ENCODE measurements at places on chromosomes 1 and 21. TPM values are rescaled to one million over a fixed set of nuclear protein-coding genes. Genes with fewer than 3 reads are reported as not detected.

DNA sequence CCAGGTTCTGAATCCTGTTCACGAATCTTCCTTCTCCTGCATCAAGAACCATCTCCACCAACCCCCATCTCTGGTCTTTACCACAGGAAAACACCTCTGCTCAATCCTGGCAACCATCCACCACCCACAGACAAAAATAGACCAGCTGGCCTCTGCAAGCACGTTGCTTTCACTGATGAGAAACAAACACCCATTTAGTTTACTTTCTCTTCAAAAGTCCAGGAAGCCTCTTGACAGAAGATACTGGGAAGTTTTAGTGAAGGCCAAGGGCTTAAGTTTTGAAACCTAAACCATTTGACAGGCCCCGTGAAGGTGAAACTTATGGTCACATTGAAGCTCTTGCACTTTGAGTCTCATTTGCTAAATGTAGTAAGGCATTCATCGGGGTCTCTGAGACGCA lies 122.6 kb upstream of the PPP2R5A start:
- no peaks in the 10 kb centered on the region for H3K27me3 ChIP-seq
- DNase-seq = peak; percentile 71
- no peaks in the 10 kb centered on the region for H3K36me3 ChIP-seq

DNA sequence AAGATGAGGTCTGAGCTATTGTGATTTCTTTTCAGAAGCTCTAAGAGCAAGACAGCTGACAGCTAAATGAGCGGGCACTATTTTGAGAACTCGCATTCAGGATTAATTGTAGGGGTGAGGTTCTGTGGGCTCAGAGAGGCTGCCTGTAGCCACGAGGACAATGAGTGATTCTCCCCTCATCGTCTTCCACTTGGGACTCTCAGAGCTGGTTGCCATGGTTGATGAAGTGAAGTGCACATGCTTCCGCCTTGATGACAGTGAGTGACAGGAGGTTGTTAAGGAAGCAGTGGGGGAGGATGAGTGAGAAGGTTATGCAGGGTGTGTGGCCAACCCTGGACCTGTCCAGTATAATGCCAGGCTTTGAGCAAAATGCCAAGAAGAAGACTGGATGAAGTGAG lies 341.7 kb downstream of the PCP4 start:
- H3K4me1 ChIP-seq = no peaks in the 10 kb centered on the region
- H3K36me3 ChIP-seq = no peaks in the 10 kb centered on the region
- no peak for DNase-seq
- no peak overlapping the region for H3K4me3 ChIP-seq
- H3K27me3 ChIP-seq = no peaks in the 10 kb centered on the region

Gene SOD1
- total RNA-seq = 314 TPM

DNA sequence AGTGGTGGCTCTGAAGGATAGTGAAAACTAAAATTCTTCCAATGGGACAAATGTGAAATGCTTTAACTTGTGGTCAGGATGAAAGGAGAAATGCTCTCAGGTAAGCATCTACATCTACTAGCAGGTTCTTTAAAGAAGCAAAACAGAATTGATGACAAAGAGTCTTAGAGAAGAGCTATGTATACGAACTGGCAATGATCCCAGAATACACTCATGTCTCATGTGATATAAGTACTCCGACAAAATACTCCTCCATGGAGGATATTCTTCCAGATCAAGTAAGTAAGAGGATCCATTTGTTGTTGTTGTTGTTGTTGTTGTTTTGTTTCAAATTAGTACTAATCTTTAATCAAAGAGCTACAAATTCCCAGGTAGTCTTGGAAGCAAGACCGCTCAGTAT lies 174.0 kb upstream of the ATP1B1 start:
- no peak for DNase-seq
- no peak overlapping the region for H3K27ac ChIP-seq
- H3K27me3 ChIP-seq = no peaks in the 10 kb centered on the region
- H3K4me1 ChIP-seq = no peaks in the 10 kb centered on the region
- no peak overlapping the region for H3K4me3 ChIP-seq
- H3K36me3 ChIP-seq = no peaks in the 10 kb centered on the region

DNA sequence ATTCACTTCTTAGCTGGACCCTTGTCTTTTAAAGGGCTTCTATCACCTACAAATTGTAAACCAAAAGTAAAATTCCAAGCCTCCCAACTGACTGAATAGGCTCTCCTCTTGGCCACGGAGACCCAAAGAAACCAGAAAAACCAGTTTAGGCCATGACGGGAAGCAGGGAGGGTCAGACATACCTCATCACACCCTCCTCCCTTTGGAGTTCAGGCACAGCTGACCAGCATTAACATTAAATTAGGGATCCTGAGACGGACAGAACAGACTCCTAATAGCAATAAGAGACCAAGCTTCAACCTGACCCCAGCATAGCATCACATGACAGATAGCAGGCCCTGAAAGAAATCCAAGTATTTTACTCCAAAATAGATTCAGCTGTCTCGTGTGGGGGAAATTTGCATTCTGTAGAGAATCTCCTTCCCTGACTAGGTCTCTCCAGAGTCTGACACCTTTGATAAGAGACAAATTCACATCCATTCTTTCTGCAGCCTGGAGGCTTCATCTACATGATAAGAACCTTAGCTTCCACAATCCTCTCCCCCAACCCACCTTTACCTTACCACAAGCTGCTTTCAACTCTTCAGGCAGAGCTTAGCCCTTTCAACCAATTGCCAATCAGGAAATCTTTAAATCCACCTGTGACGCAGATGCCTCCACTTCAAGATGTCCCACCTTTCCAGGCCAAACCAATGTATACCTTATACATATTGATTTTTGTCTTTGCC lies 177.1 kb upstream of the RAB4A start:
- peaks cover 8% of the 10 kb centered on the region for H3K4me1 ChIP-seq
- H3K4me3 ChIP-seq = no peak overlapping the region
- no peaks in the 10 kb centered on the region for H3K27me3 ChIP-seq
- no peak for DNase-seq
- H3K27ac ChIP-seq = peak overlapping the region; percentile 87

DNA sequence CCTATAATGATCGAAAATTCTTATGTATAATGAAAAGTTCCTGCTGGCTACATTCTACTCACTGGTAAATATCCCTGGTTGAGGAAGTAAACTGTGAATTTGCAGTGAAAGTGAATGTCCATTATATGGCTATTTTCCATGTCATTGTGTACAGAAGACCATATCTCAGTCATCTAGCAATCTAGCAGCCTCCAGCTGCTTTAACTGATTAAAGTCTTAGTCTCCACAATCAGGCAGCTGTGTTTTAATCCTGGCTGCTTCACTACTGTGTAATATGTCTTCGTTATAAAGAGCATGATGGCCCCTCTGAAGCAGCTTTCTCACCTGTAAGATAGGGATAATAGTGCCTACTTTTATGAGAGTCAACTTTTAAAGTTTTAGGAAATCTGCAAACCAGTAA lies 11.4 kb downstream of the CLCA2 start:
- no peak overlapping the region for H3K27ac ChIP-seq
- H3K4me1 ChIP-seq = no peaks in the 10 kb centered on the region
- H3K4me3 ChIP-seq = no peak overlapping the region
- DNase-seq = no peak
- H3K36me3 ChIP-seq = no peaks in the 10 kb centered on the region

Gene FNDC10
- 0.98 TPM for total RNA-seq

Gene SLC6A9
- 0.32 TPM for total RNA-seq

- no peak overlapping the region for H3K4me3 ChIP-seq
- no peaks in the 10 kb centered on the region for H3K36me3 ChIP-seq
- H3K4me1 ChIP-seq = no peaks in the 10 kb centered on the region
- DNase-seq = no peak
Observed at GRCh38 chr1:156402331-156403020, 33.5 kb downstream of the RHBG start.

GRCh38 chr1:18237371-18237770 lies 129.8 kb downstream of the IGSF21 start:
- no peak overlapping the region for H3K4me3 ChIP-seq
- no peaks in the 10 kb centered on the region for H3K27me3 ChIP-seq
- no peak overlapping the region for H3K27ac ChIP-seq
- no peaks in the 10 kb centered on the region for H3K4me1 ChIP-seq
- H3K36me3 ChIP-seq = no peaks in the 10 kb centered on the region

- no peaks in the 10 kb centered on the region for H3K27me3 ChIP-seq
- no peak overlapping the region for H3K27ac ChIP-seq
- H3K36me3 ChIP-seq = no peaks in the 10 kb centered on the region
Observed at GRCh38 chr1:52296345-52296744, 69.7 kb downstream of the CC2D1B start.

Gene FCRL5
- total RNA-seq = 1.6 TPM

DNA sequence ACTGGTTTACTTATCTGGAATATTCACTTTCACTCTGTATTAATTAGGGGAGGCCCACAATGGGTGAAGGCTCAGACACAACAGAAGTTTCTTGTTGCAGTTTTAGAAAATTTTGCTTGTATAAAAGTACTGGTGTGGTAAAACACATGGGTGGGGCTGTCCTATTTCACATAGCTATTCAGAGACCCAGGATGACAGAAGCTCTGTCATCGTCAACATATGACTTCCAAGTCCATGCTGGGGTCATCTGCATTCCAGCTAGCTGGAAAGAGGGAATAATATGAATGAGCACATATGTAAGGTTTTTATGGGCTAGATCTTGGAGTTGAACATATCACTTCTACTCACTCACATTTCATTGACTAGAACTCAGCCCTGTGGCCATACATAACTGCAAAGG lies 166.4 kb upstream of the KCTD3 start:
- H3K27me3 ChIP-seq = no peaks in the 10 kb centered on the region
- no peak overlapping the region for H3K4me3 ChIP-seq
- H3K4me1 ChIP-seq = no peaks in the 10 kb centered on the region

GRCh38 chr1:8671306-8671917 lies 146.0 kb downstream of the RERE start:
- no peaks in the 10 kb centered on the region for H3K27me3 ChIP-seq
- H3K4me1 ChIP-seq = no peaks in the 10 kb centered on the region
- no peak for DNase-seq
- H3K36me3 ChIP-seq = no peaks in the 10 kb centered on the region
- H3K27ac ChIP-seq = no peak overlapping the region

DNA sequence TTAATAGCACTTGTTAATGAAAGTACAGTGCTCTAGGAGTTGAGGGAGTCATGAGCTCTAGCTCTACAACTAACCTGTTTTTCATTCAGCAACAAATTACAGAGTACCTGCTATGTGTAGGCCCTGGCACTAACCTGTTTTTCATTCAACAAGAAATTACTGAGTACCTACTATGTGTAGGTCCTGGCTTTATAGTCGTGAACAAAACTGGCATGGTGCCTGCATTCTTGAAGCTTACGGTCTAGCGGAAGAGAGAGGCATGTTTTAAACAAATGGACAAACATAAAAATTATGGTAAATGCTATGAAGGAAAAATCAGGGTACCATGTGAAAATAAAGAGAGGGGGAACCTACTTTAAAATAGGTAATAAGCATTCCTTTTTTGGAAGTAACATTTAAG lies 2.2 kb upstream of the UBAP2L start:
- H3K27me3 ChIP-seq = no peaks in the 10 kb centered on the region
- H3K36me3 ChIP-seq = no peaks in the 10 kb centered on the region
- DNase-seq = no peak
- H3K4me3 ChIP-seq = no peak overlapping the region

Gene NR5A2
- total RNA-seq = 4.1 TPM

GRCh38 chr1:110383251-110383990 lies 7.4 kb downstream of the SLC16A4 start:
- no peaks in the 10 kb centered on the region for H3K27me3 ChIP-seq
- no peak for DNase-seq
- no peaks in the 10 kb centered on the region for H3K4me1 ChIP-seq
- peak overlapping the region; percentile 33 for H3K4me3 ChIP-seq

- no peak overlapping the region for H3K4me3 ChIP-seq
- DNase-seq = no peak
- H3K4me1 ChIP-seq = no peaks in the 10 kb centered on the region
- H3K27ac ChIP-seq = no peak overlapping the region
Observed at GRCh38 chr1:230415405-230416132, 10.6 kb downstream of the PGBD5 start.

DNA sequence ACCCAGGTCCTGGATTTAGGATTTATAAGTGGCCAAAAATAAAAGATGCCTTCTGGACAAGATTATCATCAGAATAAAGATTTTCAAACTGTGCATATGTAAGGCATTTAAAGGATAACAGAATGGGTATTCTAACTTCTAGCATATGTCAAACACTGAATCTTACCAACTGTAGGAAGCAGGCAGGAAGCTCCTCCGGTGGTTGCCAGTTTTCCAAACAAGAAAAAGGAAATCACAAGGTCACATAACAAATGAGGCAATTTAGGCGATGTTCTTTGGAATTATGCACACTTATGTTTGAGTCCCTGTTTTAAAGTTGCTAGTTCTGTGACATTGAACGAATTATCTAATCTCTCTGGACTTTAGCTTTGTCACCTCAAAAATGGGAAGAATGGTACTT lies 48.9 kb downstream of the ATP6V1G3 start:
- DNase-seq = no peak
- H3K4me3 ChIP-seq = no peak overlapping the region
- H3K36me3 ChIP-seq = no peaks in the 10 kb centered on the region
- no peak overlapping the region for H3K27ac ChIP-seq
- no peaks in the 10 kb centered on the region for H3K27me3 ChIP-seq

Gene LRRC39
- 2.5 TPM for total RNA-seq

DNA sequence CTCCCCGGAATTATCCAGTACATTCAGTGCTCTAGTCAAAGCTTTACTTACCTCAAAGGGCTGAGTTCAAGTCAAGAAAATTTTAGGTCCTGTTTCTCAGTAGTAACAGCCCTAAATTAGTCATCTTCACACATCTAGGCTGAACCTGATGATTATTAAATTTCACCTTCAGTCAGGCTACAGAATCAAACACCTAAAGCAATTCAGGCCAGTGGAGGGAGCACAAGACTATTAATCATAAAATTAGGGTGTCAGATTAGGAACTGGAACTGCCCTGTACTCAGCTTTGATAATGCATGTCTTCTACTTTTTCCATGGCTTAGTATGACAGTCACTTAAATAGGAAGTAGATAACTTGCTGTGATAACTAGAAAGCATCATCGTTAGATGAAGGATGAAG lies 28.4 kb upstream of the BCAS2 start:
- H3K36me3 ChIP-seq = no peaks in the 10 kb centered on the region
- no peak for DNase-seq
- H3K27ac ChIP-seq = no peak overlapping the region
- no peaks in the 10 kb centered on the region for H3K4me1 ChIP-seq
- H3K27me3 ChIP-seq = no peaks in the 10 kb centered on the region

GRCh38 chr1:8448911-8449661 lies 131.2 kb downstream of the SLC45A1 start:
- H3K27ac ChIP-seq = peak overlapping the region; percentile 78
- DNase-seq = no peak
- H3K36me3 ChIP-seq = no peaks in the 10 kb centered on the region

DNA sequence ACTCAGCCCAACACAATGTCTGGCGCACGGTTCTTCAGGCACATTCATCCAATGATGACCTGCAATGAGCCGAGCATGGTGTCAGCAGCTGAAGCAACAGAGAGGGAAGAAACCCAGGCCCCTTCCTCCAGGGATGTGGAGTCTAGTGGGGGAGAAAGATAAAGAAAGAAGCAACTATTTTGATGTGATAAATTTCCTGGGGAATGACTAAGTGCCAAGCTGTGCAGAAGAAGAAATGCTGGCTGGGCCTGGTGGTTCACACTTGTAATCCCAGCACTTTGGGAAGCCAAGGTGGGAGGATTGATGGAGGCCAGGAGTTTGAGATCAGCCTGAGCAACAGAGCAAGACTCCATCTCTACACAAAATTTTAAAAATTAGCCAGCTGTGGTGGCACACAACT lies 561.8 kb downstream of the KIF26B start:
- H3K36me3 ChIP-seq = no peaks in the 10 kb centered on the region
- H3K27ac ChIP-seq = no peak overlapping the region
- H3K27me3 ChIP-seq = no peaks in the 10 kb centered on the region

Gene REN
- not detected for total RNA-seq

Gene PCP4L1
- total RNA-seq = 0.32 TPM

GRCh38 chr1:155913969-155914757 lies 3.0 kb upstream of the RIT1 start:
- H3K27ac ChIP-seq = no peak overlapping the region
- peaks cover 8% of the 10 kb centered on the region for H3K36me3 ChIP-seq
- no peak overlapping the region for H3K4me3 ChIP-seq
- no peaks in the 10 kb centered on the region for H3K27me3 ChIP-seq

Gene LY9
- total RNA-seq = 5.6 TPM

Gene S1PR1
- total RNA-seq = 28.2 TPM
